ENCODE measurements at places on chromosomes 2 and 18. TPM values are rescaled to one million over a fixed set of nuclear protein-coding genes. Genes with fewer than 3 reads are reported as not detected.
A peak's percentile ranks its signal among the peaks of the same experiment; 100 is the strongest.

The SPP2 gene
- total RNA-seq: not detected

The DTNB gene
- total RNA-seq: 33.9 TPM

The SNTG2 gene
- not detected for total RNA-seq

The MLPH gene
- total RNA-seq: not detected

The PREB gene
- total RNA-seq: 82.6 TPM

The EMILIN2 gene
- total RNA-seq: 53.4 TPM

The ID2 gene
- 431 TPM for total RNA-seq

The RAB6C gene
- not detected for total RNA-seq

DNA sequence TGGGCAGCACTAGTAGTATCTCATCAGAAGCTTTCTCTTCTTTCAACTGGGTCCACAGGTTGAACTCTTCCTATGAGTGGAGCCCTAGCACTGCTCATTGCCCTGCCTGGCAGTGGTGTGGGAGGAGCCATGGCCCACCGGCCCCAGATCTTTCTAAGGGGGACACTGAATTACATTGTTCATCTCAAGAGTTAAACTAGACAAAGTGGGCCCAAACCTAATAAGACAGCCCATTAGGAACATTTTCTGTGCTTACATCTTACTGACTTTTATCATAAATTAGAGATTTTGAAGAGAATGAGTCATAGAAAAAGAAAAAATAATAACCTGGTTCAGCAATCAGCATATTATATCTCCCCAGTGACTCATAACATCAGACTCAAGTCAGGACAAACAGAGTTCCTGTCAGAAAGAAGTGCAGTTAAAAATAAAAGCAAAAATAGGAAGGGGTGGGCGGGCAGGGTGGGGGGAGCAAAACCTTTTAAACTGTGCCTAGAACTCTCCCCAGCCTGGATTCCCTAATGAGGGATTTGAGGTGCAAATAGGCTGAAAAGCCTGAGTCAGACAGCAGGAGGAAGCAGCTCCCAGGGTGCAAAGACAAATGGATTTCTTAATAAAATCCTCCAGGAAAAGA lies 161.6 kb upstream of the TRIB2 start:
- H3K4me1 ChIP-seq: peaks cover 42% of the 10 kb centered on the region
- peaks cover 7% of the 10 kb centered on the region for H3K36me3 ChIP-seq
- peak overlapping the region; percentile 14 for H3K4me3 ChIP-seq
- no peaks in the 10 kb centered on the region for H3K27me3 ChIP-seq

DNA sequence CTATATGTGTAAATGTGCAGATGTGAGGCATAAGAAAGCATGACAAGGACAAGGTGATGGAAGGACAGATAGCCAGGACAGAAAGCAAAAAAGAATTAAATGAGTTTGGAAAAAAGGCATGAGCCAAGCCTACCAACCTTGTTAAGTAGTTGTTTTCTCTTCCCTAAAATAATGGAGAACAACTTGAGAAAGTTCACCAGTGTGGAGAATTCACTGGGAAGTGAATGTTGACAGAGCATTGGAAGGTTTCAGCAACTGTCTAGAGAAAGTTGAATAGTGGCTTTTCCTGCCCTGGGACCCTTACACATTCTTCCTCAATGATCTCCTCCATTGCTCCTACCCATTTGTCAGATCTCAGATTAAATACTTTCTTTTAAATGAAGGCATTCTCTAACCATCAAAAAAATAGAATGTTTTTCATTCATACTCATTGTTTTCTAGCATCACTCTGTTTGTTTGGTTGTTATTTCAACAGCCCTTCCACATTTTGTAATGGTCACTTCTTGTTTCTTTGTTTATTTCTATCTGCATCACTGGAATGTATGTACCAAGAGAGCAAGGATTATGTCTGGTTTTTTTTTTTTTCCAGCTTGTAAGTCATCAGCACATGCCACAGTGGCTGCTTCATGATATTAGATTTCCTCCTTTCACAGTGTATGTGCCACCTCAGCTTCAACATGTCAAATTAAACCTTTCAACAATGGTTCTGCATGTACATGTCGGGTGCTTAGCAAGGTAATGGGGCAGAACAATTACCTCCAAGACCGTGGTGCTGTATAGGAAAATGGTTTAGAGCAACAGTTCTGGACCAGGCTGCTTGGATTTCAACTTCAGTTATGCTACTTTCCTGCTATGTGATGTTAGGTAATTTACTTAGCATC lies 586.0 kb upstream of the VRK2 start:
- H3K4me3 ChIP-seq: no peak overlapping the region
- H3K27ac ChIP-seq: no peak overlapping the region
- H3K36me3 ChIP-seq: no peaks in the 10 kb centered on the region
- DNase-seq: no peak
- H3K27me3 ChIP-seq: no peaks in the 10 kb centered on the region
- no peaks in the 10 kb centered on the region for H3K4me1 ChIP-seq

DNA sequence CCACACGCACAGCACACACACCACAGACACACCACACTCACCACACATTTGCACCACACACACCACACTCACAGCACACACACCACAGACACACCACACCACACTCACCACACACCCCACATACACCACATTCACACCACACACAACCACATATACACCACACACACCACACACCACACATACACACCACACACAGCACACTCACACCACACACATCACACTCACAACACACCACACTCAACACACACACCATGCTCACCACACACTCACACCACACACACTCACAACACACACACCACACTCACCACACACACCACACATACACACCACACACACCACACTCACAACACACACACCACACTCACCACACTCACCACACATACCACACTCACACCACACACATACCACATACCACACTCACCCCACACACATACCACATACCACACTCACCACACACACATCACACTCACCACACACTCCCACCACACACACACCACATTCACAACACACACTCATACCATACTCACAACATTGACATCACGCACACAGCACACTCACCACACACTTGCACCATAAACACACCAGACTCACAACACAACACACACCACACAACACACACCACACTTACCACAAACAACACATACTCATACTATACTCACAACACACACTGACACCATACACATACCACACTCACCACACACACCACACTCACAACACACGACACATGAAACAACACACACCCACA lies 60.0 kb downstream of the SDC1 start:
- H3K27me3 ChIP-seq: no peaks in the 10 kb centered on the region
- no peaks in the 10 kb centered on the region for H3K4me1 ChIP-seq

DNA sequence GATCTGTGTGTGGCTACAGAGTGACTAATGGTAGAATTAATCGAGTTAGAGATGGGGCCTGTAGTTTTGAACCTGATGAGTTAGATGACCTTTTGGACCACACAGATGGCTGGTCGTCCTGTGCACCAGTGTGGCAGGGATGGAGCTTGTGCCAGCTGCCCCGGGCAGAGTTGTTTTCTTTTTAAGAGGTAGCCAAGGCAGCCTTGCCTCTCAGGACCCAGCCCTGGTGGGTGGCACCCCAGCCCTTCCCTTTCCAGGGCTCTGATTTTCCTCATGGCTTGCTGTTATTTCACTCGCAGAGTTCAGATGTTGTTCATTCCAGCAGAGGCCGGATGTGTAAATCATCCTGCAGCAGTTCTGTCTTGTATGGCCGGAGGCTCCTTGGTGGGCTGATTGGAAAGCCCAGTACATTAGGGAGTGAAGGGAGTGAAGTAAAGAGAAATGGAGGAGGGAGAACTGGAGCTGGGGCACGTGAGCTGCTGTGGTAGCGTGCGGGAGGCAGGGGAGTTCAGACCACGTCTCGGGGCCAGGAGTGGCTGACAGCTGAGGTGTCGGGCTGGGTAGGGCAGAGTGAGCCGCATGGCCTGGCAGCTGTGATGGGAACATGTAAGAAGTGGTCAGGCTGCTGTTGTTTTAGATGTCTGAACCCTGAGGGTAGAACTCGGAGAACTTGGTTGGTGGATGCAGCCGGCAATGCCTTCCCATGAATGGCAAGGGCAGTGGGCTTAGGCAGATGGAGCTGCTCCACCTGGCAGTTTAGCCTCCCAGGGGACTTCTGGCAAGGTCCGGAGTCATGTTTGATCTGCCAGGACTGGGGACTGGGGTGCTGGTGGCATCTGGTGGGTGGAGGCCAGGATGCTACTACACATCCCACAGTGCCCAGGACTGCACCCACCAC lies 28.8 kb downstream of the ASAP2 start:
- no peak overlapping the region for H3K4me3 ChIP-seq
- no peaks in the 10 kb centered on the region for H3K36me3 ChIP-seq
- peaks cover 6% of the 10 kb centered on the region for H3K4me1 ChIP-seq
- no peak for DNase-seq

GRCh38 chr2:16818203-16818556 lies 152.5 kb upstream of the CYRIA start:
- no peak overlapping the region for H3K4me3 ChIP-seq
- no peak for DNase-seq
- no peaks in the 10 kb centered on the region for H3K4me1 ChIP-seq
- no peak overlapping the region for H3K27ac ChIP-seq
- H3K36me3 ChIP-seq: no peaks in the 10 kb centered on the region
- H3K27me3 ChIP-seq: no peaks in the 10 kb centered on the region

DNA sequence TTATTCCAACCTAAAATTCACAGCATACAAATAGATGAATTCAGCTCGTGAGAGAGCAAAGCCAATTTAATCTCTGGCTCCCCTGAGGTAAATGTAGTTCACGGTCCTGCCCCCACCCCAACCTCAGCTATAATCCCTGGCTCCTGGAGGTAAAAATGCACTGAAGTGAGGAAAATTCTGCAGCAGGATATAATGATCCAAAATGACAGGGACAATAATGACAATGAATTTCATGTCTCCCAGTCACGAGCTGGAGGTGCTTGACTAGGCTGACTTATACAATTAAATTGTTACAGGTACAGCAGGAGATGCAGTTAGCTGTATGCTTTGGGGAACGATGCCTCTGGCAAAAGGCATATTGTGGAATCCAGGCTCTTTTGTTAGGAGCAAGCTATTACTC lies 82.0 kb downstream of the GPD2 start:
- H3K36me3 ChIP-seq: peaks cover 25% of the 10 kb centered on the region
- H3K4me1 ChIP-seq: peaks cover 3% of the 10 kb centered on the region
- no peak for DNase-seq
- H3K4me3 ChIP-seq: no peak overlapping the region
- H3K27me3 ChIP-seq: no peaks in the 10 kb centered on the region

DNA sequence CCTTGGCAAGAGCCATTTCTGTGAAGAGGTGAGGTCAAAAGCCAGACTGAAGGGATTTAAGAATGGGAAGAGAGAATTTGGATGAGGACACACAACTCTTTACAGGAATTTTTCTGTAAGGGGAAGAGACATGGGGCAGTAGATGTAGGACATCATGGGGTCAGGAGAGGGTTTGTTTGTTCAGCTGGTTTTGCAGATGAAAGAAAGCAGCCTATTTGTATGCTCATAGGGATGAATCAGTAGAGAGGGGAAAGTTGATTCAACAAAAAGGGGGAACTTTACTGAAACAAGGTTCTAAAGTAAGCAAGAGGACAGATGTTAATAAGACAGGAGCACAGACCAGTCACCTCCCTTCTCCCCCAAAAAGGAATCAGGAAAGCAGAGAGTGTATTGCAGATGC lies 11.2 kb downstream of the SCG2 start:
- H3K27me3 ChIP-seq: no peaks in the 10 kb centered on the region
- no peak for DNase-seq
- no peaks in the 10 kb centered on the region for H3K4me1 ChIP-seq
- H3K27ac ChIP-seq: no peak overlapping the region
- H3K36me3 ChIP-seq: no peaks in the 10 kb centered on the region

DNA sequence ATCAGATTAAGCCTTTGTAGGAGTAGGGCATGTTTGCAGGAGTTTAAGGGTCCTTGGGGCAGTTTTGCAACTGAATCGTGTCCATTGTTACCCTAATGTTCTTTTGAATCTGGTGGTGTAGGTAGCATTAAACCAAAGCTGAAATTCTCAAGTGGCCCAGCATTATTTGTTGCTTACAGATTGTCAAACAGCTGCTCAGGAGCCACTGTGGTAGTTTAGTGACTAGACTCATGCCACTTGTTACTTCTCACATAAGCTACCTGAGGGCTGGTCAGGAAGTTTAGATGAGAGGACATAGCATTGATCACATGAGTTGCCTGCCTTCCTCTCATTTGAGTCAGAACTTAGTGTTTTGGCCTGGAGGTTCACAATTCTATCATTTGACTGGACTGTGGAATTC lies 157.6 kb downstream of the HAUS1 start:
- DNase-seq: no peak
- H3K4me1 ChIP-seq: peaks cover 48% of the 10 kb centered on the region

DNA sequence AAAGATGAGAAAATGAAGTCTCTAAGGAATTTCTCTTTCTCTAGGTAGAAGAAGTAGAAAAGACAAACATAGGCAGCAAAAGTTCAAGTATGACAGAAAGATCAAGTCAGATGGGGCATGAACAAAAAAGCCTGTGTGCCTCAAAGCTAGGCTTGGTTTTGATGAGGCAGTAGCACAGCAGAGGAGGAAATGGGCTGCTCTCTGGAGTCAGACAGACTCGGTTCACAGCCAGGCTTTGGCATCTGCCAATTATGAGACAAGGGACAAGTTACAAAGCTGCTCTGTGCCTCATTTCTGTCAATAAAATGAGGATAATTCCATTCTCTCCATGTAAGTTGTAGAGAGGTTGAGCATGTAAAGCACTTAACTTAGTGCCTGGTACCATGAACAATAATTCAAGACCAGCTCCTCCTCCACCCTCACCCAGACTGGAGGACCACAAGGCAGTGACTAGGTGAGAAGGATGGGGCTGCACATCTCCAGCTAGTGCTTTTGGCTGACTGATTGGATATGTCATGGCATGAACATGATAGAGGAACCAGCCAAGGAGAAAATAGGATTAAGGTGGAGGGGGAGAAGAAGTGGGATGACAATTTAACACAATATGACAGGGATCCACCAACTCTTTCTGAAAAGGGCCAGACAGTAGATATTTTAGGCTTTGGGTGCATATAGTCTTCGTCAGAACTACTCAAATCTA lies 84.6 kb downstream of the TMEM163 start:
- no peak for DNase-seq
- peaks cover 28% of the 10 kb centered on the region for H3K27me3 ChIP-seq
- no peaks in the 10 kb centered on the region for H3K36me3 ChIP-seq
- no peak overlapping the region for H3K4me3 ChIP-seq
- H3K4me1 ChIP-seq: peaks cover 1% of the 10 kb centered on the region

- no peak for DNase-seq
- no peaks in the 10 kb centered on the region for H3K36me3 ChIP-seq
- H3K27ac ChIP-seq: no peak overlapping the region
- no peaks in the 10 kb centered on the region for H3K4me1 ChIP-seq
- no peak overlapping the region for H3K4me3 ChIP-seq
These were observed 105.2 kb upstream of the ZNF521 start for GRCh38 chr18:25457126-25457525.

DNA sequence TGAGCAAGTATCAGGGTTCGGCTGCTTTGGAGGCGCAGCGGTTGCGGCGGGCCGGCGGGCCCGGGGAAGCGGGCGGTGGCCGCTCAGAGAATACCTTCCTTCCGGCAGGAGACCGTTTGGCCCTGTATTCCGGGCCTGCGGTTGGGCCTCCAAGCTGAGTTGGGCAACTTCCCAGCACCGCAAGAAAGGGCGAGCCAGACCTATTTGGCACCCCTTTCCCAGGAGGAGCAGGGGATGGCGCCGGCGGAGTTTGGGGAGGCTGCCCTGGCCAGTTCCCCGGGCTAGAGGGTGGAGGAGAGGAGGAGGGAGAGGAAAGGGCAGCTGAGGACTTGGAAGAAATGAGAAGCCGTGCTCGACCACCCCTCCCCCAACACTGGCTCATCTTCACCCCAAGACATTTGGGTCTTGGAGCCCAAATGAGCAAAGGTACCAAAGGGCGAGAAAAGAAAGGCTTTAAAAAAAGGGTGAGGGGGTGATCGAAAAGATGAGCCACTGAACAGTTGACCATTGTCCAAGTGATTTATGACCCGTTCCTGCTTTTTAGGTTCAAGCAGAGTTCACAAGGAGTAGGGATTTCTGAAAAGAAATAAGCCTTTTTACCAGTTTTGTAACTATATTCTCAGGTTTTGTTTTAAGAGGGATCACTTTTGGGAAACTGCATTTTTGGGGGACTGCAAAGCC lies 8.4 kb downstream of the HOXD3 start:
- no peak overlapping the region for H3K27ac ChIP-seq
- no peak overlapping the region for H3K4me3 ChIP-seq
- H3K27me3 ChIP-seq: peaks cover 81% of the 10 kb centered on the region

Measured in activated T-helper 2 cell treated with anti-CD3 and anti-CD28 coated beads, Interferon-gamma antibody, Interleukin-2, Interleukin-4, amounts not matched to agents 10 μg/mL and 5 μg/mL and 100 μg/mL, durations not matched to agents 14 hours and 24 hours and 36 hours (primary cell).